ENCODE measurements at places on chromosomes 13 and 19.

GRCh38 chr13:88115976-88116375 is 444.8 kb downstream of the SLITRK5 start:
- no peak for DNase-seq

DNA sequence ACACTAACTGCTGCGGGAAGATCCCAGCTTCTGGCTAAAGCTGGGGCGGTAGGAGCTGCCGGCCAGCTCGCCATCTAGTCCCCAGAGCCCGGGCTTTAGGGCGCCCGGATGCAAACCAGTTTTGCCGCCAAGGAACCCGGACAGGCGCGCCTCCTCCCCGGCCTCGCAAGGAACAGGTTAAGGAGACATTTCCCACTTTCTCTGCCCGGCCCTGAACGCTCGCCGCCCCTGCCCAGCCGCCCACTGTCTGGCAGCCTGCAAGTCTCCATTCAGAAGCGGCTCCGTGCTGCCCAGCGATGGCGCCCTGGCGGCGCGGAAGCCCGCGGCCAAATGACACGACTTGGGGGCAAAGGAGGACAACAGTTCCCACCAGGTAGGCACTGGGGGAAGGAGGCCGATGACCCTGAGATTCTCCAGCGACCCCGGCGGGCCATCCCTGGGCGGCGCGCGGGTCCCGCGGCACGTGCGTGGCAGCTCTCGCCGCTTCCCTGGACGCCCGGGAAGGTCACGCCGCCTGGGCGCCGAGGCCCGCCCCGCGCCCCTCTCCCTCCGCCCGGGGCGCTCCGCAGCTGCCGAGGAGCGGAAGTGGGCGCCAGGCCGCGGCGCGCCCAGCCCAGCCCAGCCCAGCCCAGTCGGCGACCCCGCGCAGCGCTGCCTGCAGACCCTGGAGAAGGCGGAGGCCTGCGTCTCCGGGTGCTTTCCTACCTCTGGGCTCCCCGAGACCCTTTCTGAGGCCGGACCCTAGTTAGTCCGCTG is 42.2 kb upstream of the HNRNPA1L2 start:
- no peak for DNase-seq

- no peak for DNase-seq
These were observed 106.2 kb downstream of the SHISA2 start for GRCh38 chr13:25945596-25945995.

- DNase-seq: no peak
These were observed 125.6 kb upstream of the FRY start for GRCh38 chr13:31905961-31906360.

- no peak for DNase-seq
These were observed 8.6 kb downstream of the PRKCSH start for GRCh38 chr19:11444059-11444458.

DNA sequence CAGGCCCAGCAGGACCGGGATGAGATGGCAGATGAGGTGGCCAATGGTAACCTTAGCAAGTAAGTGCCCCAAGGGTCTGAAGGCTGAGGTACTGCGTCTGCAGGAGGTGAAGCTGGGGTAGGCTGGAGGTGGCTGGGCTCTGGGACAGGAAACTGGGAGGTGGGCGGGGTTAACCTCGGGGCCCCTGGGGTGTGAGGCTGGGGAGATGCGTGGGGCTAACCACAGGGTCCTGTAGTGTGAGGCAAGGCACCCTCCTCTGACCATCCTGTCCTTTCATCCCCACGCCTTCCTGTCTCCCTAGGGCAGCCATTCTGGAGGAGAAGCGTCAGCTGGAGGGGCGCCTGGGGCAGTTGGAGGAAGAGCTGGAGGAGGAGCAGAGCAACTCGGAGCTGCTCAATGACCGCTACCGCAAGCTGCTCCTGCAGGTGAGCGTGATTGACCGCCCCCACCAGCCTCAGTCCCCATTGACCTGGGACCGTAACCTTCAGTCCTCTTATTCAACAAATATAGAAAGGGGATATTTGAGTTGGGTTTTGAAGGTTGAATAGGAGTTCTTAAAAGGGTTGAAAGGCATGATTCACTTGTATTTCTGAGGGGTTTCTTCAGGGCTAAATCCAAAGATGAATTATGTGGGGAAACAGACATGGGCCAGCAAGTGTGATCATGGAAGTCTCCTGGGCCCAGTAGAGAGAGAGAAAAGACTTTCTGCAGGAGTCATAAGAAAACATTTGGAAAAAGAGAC is 35.7 kb downstream of the KCNC3 start:
- DNase-seq: no peak

- DNase-seq: no peak
These were observed 39.1 kb upstream of the SLC7A9 start for GRCh38 chr19:32908641-32909190.

GRCh38 chr13:79589603-79590393 is 108.8 kb downstream of the NDFIP2 start:
- DNase-seq: no peak

DNA sequence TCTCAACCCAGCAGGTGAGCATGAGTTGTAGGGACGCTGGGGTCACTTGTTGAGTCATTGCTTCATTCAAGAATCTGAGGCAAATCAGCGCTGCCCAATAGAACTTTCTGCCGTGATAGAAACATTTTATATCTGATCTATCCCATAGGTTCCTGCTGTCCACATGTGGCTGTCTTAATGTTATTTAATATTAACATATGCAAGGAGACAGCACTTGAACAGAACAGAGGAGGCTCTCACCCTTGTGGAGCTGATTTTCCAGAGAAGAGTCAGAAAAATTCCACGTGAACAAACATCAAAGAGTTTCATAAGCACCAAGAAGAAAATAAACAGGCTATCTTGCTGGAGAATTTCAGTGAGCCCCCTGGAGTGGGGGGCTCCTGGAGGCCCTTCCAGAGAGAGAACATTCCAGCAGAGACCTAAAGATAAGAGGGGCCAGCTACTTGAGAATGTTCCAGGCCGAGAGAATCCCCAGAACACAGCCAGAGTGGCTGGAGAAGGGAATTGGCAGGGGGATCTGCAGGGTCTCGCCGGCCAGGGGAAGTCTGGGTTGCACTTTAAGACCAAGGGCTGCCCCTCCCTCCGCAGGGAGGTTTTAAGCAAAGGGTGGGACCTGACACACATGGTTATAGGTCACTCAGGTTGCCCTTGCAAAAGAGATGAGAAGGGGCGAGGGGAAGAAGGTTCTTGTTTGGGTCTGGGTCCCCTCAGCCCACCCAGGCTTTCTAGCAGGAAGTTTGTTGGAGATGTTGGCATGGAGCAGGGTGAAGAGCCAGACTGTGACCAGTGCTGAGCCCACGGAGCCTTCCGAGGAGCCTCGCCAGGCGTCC is 135.7 kb downstream of the CRYL1 start:
- DNase-seq: no peak

DNA sequence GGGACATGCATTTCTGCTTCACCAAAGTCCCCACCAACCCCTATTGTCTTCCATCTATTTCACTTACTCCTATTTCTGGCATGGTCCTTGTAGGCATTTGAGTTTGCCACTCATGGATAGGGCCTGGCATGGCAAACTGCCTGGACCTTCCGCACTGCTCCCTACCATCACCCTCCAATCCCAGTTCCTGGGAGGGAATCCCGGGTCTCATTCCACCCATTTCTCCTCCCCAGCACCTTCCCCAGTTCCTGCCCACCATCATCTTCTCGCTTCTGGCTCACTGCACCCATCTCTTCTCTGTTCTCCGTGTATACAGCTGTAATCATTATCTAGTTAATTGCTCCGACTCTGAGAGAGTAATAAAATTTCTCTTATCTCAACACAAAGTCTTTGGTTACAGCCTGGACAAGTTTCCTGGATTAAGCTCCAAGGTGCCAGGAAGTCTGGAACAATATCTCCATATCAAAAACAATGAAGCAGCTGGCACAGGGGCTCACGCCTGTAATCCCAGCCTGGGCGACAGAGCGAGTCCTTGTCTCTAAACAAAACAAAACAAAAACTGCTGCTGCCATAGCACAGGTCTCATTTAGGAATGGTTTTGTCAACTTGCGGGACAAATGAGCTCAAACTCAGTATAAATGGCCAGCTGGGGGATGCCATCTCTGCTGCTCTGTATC is 17.0 kb upstream of the COX7A1 start:
- DNase-seq: no peak

DNA sequence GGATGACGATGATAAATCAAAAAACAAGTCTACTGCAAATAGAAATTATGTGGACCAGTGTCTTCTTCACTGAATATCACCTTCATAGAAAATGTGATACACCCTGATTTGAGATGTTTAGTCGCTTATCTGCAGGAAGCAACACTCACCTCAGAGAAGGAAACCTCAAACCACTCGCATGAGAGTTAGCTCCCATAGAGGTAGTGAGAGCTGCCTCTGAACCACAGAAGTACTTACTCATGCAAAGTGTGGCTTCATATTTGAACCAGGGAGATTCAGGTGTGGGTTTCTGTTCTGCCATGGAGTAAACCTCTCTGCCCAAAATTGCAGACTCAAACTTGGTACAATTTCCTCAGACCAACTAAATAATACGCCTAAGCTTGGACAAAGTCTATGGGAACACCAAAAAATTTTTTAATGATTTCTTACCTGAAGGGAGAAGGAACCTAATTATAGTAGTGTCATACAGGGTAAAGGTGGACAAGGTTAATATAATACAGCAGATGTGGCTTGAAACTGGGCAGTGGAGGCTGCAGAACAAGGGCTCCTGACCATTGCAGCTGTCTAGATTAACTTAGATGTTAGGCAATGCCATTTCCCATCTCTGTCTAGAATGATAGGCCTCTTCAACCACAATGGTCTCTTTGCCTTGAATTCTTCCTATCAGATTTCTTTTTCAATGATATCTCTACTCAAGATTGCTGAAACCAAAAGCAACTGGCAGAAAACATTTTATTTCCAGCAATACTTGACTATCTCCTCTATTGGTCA is 29.6 kb upstream of the RCBTB2 start:
- peak; percentile 38 for DNase-seq

- DNase-seq: no peak
These were observed 2.9 kb downstream of the IGFL1 start for GRCh38 chr19:46232468-46232867.

DNA sequence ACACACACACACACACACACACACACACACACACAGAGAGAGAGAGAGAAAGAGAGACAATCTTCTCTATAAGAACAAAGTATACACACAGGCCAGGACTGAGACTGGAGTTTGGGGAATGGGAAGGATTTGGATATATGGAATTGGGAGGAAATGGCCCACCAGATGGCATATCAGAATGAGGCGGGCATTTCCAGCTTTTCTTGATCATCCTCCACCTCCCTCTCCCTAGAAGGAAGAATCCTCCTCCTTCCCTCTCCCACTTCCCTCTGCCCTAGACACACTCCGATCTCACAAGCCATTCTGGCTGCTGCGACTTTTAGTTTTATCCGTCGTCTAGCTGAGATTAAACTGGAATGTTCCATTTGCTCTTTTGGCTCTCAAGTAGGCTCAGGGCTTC is 10.0 kb upstream of the CEBPG start:
- no peak for DNase-seq

- DNase-seq: no peak
These were observed 5.5 kb upstream of the ACP7 start for GRCh38 chr19:39078436-39079200.

DNA sequence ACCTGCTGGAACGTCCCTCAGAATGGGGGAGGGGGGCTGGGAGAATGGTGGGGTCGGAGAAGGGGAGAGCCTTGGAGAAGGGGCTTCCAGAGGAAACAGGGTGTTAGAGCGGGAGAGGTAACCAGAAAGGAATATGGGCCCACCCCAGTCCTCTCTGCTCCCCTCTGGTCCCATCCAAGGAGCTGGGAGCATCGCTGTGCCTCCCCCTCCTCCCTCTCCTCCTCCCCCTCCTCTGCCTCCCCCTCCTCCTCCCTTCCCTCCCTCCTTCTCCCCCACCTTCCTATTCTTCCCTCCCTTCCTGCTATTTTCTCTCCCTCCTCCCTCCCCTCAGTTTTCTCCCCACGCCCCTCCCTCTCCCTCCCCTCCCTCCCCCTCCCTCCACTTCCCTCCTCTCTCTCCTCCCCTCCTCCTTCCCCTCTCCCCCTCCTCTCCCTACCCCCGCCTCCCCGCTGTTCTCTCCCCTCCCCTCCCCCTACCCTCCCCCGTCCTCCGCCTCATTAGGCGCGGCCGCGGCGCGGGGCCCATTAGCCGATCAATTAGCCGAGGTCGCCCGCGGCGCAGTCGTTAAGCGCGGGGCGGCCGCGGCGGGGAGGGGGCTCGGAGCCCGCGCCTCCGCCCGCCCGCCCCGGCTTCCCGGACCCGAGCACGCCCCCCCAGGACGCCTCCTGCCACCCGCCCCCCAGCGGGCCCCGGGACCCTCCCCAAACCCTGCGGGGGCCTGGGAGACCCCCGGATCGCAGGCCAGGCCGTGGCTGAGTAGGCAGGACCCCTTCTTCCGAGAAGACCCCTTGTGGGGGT is 15.4 kb downstream of the TLE5 start:
- DNase-seq: no peak

- no peak for DNase-seq
These were observed 16.6 kb downstream of the ATP4B start for GRCh38 chr13:113641426-113641825.

DNA sequence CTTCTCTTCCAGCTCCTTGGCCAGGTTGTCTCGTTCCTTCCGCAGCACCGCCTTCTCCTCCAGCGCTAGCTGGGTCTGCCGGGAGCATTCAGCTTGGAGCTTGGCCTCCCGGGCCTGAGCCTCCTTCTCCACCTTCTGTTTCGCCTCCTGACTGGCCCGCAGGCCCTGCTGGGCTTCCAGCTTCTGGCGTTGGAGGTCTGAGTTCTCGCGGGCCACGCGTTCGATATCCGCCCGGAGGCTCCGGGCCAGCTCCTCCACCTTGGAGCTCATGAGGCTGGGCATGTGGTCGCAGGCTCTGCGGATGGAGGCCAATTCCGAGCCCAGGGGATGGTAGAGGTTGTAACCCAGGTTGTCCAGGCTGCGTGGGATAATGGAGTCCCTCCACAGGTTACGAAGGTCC is 11.8 kb downstream of the PLVAP start:
- DNase-seq: no peak

DNA sequence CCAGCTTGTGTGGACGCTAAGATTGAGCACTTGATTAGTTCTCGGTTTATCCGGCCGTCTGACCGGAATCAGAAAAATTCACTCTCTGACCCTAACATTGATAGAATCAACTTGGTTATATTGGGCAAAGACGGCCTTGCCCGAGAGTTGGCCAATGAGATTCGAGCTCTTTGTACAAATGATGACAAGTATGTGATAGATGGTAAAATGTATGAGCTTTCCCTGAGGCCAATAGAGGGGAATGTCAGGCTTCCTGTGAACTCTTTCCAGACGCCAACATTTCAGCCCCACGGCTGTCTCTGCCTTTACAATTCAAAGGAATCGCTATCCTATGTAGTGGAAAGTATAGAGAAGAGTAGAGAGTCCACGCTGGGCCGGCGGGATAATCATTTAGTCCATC is 59.6 kb downstream of the ARHGAP35 start:
- DNase-seq: no peak

- no peak for DNase-seq
These were observed 37.8 kb downstream of the KLF5 start for GRCh38 chr13:73096638-73097037.
